ENCODE measurements at places on chromosomes 7 and 10.

DNA sequence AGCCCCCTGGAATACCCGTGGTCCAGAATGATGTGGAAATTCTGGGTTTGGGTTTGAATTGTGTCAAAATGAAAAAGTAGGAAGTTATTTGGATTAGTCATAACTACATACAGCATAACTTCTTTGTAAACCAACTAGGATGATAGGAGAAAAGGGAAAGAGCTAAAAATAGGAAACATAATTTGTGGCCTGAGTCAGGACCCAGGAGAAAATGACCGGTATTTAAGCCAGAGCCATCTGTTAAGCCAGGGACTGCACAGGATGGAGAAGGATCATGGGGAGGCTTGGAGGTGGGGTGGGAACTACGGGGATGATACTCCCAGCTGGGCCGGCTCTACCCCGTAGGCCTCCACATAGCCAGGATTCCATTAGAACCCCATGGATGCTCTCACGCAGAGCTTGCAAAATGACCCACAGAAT, 98.6 kb downstream of the MYOF start:
- no peak for DNase-seq

- no peak for DNase-seq
These were observed 13.0 kb upstream of the CHCHD1 start for GRCh38 chr10:73768881-73769280.

GRCh38 chr7:15503603-15504290, 58.1 kb downstream of the AGMO start:
- no peak for DNase-seq

DNA sequence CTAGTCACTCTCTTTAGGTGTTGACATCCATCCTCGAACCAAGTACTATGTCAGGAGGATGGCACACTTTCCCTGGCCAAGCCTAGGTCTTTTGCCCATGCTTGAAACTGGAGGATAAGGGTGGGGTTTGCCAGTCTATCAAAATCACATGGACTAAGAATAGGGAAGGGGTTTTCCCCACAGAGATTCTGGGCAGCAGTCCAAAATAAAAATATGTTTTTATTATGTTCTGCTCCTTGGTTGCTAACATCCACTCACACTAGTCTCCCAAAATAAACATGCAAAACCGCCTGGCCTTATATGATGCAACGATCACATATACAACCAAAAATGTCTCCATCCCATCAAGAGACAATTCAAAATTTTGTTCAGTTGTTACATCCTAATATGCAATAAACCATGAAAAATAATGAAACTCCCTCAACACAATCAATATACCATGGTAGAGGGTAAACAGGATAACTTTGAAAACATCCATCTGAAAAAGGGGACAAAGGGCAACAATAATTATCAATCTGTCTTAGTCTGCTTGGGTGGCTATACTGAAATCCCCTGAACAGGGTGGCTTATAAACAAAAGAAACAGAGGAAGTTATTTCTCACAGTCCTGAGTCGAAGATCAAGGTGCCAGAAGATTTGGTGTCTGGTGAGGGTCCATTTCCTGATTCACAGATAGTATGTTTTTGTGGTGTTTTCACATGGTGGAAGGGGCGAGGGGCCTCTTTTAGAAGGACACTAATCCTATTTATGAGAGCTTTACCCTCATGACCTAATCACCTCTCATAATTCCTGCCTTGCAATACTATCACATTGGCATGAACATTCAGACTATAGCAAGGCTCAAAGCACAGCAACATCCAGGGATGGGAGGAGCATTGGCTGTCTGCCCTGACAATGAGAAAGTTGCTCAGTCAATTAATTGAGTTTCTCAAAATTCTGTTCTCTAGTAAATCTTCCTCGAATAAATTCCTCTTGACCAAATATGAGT, 159.3 kb downstream of the ETV1 start:
- no peak for DNase-seq

- no peak for DNase-seq
These were observed 14.4 kb upstream of the YWHAG start for GRCh38 chr7:76372984-76373833.

- DNase-seq, result no peak
These were observed 550.2 kb downstream of the KCNMA1 start for GRCh38 chr10:77087366-77087765.

DNA sequence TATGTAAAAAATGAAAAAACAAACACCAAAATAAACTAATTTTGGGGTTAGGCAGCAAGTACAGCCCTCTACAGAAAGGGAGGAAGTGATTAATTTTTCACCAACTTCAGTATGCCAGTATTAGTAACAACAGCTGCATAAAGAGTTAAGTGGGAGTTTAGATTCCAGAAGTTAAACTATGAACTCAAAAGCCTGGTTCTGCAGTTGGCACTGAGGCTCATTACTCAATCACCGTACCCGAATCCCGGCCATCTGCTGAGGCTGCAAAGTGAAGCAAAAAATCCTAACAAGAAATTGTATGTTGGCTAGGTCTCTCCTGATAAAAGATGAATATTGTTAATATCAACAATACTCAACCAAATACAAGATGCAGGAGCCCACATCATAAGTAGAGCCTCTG, 4.0 kb downstream of the NUDT5 start:
- peak; percentile 79 for DNase-seq

DNA sequence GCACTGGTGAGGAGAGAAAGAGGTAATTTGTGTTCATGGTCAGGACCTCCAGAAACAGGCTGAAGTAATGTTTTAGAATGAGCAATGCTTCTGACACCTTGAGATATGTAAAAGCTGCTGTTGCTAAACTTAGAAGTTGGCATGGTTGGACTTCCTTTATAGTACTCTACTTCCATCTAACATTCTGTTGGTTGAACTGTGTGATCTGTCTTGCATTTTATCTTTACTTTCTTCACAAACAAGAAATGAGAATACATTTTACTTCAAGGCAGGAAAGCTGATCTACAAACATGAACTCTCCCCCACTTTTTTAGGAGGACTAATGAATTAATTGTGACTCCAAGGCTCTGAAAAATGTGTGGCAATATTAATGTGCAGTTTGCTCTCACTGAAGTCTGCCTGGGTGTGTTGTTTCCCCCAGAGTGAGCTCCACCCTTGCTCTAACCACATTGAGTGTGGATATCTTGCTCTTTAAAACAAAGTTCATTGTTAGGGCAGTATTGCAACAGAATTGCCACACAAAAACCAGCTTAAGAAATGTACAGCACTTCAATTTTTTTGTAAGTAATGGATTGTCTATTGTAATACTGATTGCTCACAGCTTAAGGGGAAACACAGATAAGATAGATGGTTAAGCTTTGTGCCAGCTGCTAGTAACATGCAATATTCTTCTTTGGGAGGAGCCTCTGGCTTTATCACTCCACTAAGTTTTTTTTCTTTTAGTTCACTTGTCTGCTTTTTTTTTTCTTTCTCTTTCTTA, 69.0 kb downstream of the ADD3 start:
- no peak for DNase-seq

DNA sequence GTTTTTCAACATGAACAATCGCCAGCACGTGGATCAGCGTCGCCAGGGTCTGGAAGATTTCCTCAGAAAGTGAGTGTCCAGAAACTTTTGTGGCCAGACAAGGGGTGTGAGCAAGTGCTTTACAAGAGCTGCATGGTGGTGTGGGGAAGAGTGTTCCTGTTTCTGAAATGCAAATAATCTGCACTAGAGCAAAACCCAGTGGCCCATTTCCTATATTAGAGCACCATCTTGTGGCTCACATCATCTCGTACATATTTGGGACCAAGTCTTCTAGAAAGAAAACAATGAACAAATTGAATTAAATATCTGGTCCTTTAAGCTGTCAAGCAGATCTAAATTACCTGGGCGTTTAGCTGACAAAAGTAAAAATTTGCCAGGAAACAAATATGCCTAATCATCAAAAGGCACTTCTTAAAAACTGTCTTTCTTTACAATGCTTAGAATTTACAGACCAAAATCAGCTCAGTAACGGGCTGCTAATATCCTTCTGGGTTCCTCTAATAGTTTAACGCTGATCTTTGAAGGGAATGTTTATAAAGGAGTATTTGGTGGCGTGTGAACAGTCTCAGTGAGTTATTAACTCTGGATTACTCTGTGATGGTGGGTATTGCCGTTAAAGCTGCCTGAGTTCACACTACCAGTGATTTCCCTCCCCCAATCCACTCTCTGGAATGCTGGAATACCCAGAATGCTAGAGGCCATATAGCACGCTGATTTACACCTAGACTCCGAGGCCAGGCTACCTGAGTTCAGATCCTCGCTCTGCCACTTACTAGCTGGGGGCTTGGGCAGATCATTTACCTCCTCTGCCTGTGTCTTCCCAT, 73.6 kb downstream of the SNX10 start:
- peak; percentile 58 for DNase-seq

DNA sequence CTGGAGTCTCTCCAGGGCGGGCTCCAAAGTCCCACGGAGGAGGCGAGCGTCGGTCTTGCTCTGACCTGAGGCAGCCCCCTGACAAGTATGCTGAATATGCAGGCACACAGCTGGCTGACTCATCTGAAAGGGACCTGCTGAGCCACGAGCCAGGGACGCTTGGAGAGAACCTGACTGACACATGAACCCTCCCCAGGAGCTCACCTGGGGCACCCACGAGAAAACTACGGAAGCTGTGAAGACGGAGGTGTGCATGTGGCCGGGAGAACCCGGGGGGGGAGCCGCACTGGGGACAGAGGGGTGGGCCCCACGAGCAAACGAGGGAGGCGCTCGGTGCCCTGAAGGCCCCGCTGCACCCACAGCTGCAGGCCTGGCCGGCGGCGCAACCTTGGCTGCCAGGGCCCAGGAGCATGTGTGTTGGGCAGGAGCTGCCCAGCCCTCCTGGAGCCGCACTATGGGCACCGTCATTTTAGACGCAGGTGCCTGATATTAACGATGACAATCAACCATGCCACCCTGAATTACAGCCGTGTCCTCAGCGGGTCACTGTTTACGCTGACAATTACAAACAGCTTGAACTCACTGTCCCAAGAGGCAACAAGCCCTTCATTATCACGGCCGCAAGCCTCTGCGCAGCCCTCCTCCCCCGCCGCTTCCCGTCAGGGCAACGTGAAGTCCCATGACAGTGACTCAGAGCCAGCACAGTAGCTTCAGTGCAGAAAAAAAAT, 64.7 kb downstream of the DIP2C start:
- DNase-seq, result peak; percentile 64

- DNase-seq, result peak; percentile 84
These were observed 42.1 kb downstream of the CYP26A1 start for GRCh38 chr10:93115661-93116383.

DNA sequence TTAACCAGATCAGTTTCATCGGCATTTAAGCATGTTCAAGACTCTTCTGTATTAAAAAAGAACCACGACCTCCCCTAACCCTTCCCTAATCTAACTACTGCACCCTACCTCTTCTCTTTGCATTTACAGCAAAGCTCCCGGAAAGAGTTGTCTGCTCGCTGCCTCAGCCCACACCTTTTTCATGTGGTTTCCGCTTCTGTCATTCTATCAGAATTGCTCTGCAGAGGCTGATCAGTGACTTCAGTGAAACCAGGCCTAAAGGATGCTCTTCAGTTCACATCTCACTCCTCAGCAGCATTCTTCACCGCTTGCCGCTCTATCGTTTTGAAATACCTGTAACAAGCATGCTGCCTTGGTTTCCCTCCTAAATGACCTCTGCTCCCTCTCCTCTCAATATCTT, 160.9 kb downstream of the SDK1 start:
- DNase-seq, result no peak

DNA sequence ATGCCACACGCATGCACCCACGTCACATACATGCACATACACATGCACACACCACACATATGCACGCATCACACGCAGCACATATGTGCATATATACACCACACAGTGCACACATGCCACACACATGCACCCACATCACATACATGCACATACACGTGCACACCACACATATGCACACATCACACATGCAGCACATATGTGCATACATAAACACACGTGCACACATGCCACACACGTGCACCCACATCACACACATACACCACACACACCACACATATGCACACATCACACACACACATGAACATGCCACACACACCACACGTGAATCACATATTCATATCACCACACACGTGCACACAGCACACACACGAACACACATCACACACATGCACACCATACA, 338.8 kb downstream of the PTPRN2 start:
- no peak for DNase-seq

DNA sequence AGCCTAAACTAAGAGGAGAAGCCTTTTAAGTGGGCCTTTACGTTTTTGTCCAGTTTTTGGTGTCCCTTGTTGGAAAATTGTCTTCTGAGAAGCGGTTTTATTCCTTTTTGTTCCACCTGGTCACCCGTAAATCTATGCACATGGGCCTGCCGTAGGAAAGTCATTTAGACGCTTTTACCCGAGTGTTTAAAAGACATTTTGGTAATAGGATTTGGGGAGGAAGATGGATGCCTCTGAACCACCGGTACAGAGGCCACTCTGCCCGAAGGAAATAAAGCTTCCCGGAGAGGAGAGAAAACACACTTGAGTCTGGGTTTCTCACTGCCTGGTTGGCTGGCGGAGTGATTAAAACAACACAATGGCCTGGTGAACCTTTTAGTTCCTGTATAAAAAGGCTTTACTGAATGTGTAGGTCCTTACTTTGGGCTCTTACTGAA, 760 bp downstream of the THNSL1 start:
- no peak for DNase-seq

DNA sequence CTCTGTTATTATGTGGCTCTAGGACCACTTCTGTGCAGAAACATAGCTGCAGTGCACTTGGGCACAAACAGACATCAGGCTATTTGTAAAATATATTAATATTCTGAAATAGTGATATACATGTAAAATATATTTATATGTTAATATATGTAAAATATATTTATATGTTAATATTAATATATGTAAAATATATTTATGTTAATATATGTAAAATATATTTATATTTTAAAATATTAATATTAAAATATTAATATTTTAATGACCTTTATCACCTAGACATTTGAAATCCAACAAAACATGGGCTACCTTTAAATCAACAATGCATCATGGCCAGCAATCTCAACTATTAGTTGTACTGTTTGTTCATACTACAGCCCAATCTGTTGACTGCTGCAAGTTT, 347.2 kb downstream of the CALN1 start:
- no peak for DNase-seq

GRCh38 chr10:102153093-102153620, 968 bp downstream of the NOLC1 start:
- no peak for DNase-seq

DNA sequence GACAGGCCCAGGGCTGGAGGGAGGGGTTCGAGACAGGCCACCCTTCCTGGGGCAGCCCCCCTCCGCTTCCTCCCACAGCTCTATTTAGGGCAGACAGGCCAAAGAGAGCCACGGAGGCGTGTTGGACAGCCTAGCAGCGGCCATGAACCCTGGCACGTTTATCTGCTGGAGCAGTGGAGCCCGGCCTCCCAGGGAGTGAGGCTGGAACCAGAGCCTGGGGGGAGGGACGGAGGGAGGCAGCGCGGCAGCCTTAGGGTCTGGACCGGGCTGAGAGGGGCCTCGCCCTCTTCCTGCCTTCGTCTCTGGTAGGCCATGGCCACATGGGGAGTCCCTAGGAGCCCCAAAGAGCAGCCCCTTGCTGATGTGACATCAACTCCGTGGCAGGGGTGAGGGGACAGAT, 17.1 kb downstream of the UNCX start:
- peak; percentile 47 for DNase-seq

- no peak for DNase-seq
These were observed 9.5 kb upstream of the C10orf71 start for GRCh38 chr10:49289480-49289879.

- no peak for DNase-seq
These were observed 763.2 kb upstream of the LRRTM3 start for GRCh38 chr10:66162560-66163143.
